SHP77 treated with DMSO at 0.1 percent for 48 hours (cell line): ENCODE measurements at places on chromosomes 7 and 10.
A peak's percentile ranks its signal among the peaks of the same experiment; 100 is the strongest.

GRCh38 chr10:93367664-93368063 is 114.5 kb downstream of the MYOF start:
- DNase-seq = no peak

GRCh38 chr10:102578782-102579181 is 65.5 kb upstream of the TRIM8 start:
- DNase-seq = no peak

GRCh38 chr7:95723583-95724180 is 48.7 kb upstream of the DYNC1I1 start:
- peak; percentile 67 for DNase-seq

GRCh38 chr7:33099154-33099940 is 9.9 kb downstream of the RP9 start:
- no peak for DNase-seq

DNA sequence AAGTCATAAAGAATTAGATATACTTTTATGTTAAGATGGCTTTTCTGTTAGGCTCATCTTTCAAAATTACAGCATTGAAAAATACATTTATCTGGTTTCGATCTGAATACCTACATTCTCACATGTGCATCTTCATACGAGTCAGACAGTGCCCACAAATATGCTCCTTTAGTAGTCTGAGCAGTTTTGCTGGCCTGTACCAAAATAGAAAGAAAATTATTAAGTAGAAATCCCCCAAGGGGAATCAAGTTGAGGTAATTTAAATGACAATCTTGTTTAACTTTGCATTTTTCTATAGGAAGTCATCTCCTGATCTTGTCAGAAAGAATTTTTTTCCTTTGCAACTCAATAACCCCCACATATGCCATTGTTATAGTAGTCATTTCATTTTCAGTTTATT is 287.4 kb upstream of the SEMA3D start:
- no peak for DNase-seq

DNA sequence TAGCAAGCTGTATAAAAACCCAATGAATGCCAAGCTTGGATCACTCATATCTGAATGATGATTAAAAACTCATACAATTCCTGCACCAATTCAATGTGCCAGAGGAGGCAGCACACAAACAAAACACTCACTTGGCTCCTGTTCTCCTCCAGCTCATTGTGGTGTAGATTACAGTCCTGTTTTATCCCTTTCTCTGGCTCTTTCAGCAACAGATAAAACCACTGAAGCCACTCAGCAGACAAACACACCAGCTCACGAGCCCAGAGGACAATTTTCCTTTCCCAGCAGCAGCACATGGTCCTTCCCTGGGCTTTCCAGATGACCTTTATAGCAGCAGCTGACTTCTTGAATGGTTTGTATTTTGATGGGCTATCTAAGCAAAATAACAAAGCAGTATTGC is 107.3 kb upstream of the STARD3NL start:
- DNase-seq = peak; percentile 15

DNA sequence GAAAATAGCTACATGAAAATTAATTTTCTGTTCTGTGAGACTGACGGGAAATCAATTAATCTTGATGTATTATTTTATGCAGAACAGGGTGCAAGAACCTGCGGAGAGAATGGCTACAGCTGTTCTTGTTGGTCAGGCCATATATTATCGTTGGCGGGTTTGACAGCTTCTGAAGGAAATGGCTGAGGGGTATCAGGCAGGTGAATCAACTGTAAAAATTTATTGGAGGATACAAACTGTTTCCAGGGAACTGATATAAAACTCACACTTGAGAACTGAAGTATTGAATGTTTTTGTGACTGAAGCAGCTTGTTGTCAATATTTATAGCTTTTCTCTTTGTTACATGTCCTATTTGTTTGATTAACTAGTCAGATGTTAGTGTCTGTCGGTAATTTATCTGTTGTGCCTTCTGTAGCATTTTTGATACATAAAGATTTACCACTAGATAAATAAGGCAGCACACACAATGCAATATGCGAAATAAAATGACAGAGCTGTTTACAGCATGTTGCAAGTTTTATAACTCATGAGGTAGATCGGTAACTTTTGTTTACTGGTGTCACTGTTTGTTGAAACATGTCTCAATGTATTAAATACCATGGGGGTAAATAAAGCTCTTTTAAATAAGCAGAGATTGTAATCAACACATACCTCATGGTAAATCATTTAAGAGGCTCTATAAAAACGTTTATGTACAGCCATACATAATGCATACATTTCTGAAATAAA is 308.2 kb downstream of the LRMDA start:
- peak; percentile 18 for DNase-seq

- DNase-seq = no peak
Measured at GRCh38 chr7:3655635-3656034, 354.6 kb downstream of the SDK1 start.

DNA sequence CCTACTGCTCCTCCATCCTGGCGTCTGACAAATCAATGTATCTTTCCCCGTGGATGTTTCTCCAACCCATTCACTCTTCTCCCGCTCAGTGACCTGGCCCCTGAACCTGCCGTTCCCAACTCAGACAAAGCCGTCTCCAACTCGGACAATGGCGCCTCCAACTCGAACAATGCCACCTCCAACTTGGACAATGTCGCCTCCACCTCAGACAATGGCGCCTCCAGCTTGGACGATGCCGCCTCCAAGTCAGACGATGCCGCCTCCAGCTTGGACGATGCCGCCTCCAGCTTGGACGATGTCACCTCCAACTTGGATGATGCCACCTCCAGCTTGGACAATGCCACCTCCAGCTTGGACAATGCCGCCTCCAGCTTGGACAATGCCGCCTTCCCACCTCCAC is 608.6 kb downstream of the DNAJB6 start:
- DNase-seq = no peak

DNA sequence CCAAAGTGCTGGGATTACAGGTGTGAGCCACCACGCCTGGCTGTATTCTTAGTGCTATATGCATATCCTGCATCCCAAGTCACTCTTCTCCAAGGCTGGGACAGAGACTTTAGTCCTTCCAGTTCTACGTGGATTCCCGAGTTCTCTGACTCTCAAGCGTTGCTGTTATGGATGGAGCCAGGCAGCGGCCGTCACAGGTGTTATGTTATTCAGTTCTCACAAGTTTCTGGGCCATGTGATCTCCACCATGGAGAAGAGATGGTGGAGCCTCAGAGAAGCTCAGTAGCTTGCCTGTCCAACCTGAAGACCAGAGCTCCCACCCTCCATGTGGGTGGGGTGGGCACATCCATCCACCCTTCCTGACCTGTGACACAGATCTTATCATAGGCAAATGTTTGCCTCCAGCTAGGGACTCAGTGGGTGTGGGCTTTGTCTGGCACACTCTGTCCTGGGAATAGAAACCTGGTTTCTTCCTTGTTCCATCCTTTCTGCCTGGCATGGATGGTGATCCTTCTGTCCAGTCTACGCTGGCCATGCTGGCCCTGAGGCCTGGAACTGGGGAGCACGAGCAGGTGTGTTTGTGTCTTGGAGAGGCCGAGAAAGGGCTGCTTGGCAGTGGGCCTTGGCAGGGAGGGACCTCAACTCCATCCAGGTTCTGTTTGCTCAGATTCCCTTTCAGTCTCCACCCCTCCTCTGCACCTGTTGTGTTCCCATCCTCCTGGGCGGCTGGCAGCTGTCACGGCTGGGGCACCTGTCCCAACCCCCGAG is 55.3 kb downstream of the NEURL1 start:
- peak; percentile 70 for DNase-seq

GRCh38 chr7:31702354-31702753 is 15.3 kb downstream of the PPP1R17 start:
- DNase-seq = no peak

DNA sequence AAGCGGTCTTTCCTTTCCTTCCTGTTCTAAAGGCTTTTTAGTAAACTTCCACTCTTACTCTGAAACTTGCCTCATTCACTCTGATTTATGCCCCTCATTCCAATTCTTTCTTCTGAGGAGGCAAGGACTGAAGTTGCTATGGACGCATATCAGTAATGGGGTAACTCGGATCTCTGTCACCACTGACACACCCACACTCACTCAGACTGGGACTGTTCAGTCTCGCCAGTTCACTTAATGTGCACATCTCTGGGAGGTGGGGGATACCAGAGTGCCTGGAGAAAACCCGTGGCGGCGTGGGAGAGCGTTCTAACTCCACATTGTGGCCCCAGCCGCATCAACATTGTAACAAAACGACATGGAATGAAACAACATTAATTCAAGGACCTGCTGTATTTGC is 1139.3 kb upstream of the CELF2 start:
- DNase-seq = no peak
